ENCODE measurements at places on chromosomes 3 and 15.

- no peak for DNase-seq
Observed at GRCh38 chr3:61704807-61705206, 143.4 kb downstream of the PTPRG start.

GRCh38 chr3:95254061-95254460, 1191.2 kb downstream of the NSUN3 start:
- no peak for DNase-seq

- no peak for DNase-seq
Observed at GRCh38 chr3:126058666-126059065, 25.3 kb downstream of the SLC41A3 start.

DNA sequence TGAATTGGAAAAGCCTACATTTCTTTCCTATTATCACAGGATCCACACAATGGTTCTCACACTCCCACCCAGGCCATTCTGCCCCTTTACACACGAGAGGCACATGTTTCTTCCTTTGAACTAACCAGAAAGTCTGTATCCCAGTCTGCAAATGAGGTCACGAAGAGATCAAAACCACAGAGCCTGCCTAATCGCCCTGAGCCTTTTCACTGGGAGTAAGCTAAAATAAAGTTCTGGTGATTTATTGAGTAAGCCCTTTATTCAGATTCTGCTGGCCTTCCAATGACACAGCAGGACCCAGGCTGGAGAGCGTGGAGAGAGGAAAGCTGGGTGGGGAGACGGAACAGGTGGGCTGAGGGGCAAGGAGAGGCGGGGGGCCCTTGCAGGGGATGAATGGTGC, 78.7 kb downstream of the ATP1B3 start:
- peak; percentile 75 for DNase-seq

DNA sequence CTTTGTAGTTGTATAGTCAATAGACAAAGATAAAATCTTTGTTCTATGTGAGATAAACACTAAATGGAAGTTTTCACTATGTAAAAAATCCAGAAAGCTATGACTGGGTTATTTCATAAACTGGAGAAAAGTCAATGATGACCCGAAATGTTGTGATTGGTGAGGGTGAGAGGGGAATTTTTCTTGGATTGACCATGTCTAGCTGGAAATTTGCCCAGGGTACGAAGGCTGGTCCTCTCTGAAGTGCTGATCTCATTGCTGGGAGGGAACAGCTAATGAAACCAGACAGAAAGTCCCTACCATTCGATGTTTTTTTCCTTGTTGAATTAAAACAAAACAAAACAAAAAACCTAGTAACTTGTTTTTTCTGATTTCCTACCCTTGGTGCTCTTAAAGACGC, 14.3 kb downstream of the TPRG1 start:
- DNase-seq, result peak; percentile 28

GRCh38 chr3:115190747-115191146, 43.7 kb upstream of the ZBTB20 start:
- no peak for DNase-seq

GRCh38 chr15:71801935-71802655, 8.3 kb upstream of the NR2E3 start:
- DNase-seq, result no peak

DNA sequence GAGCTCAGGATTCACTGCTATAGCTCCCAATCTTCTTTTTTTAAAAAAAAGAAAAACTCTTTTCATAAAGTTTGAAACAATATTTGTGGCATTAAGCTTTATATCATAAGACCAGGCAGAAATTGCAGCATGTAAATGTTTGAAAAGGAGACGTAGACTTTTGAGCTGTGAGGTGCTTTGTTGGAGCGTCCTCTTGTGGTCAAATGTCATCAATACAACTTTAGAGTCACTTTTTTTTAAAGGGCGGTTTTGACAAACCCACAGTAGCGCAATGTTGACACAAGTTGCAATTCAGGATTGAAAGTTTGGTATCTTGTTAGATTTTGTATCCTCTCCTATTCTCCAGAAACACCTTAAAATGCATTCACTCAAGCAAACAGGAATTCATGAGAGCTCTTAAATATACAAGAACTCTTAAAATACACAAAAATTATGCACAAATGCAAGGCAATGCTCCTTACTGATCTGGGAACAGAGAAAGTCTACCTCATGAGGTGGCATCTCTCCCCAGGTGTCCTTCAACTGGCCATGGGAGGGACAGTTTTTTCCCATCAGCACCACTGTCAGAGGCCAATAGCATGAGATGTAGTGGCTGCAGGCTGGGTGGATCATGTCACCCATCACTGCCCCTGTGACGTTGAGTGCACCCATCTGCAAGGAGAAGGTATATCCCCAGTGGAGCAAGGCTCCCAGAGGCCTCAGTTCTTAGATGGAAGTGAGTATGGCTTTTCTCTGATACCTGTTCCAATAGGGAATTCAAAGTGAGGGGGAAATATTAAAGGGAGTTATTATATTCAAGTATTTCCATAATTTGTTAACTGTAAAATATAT, 70.7 kb downstream of the ANXA2 start:
- peak; percentile 60 for DNase-seq

DNA sequence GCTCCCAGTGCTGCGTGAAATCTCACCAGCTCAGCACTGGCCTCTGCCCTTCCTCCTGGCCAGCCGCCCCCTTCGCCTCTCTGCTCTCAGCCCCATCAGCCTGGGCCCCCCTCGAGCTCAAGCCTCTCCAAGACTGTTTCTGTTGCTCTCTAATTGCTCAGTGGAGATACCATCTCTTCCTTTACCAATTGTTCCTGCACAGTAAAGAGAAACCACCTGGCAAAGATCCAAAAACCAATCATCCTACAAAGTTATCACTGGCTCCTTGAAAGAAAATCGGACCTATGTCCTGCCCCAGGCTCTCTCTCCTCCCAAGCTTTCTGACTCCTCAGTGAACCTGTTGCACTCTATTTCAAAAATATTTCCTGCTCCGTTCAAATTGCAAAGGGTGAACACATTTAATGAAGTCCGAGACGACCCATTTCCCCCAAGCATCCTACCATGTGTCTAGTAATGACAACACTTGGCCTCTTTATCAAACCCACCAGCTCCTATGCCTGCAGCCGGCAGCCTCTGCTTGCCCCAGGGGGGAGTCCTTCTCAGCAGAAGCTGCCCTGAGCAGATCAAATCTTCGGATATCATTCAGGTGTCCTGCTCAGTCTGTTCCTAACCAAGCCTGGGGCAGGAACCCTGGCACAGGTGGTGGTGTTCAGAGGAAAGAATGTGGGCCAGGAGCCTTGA, 53.7 kb upstream of the FAM174B start:
- no peak for DNase-seq

DNA sequence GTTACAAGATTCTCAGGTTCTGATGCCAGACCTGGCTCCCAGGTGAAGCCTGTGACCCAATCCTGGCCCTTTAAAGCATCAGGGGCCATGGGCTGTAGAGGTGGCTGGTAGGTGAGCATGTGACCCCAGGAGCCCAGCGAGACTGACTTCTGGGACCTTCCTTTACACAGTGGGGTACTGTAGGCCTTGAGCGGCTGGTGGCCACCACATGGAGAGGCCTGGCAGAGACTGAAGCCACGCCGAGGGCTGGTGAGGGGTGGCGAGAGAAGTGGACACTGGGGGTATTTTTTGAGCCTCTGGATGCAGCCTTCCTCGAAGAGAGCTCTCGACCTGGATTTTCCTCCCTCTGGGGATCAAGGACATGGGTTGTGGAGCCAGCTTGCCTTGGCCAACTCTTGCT, 71.2 kb upstream of the ITGA11 start:
- DNase-seq, result no peak

DNA sequence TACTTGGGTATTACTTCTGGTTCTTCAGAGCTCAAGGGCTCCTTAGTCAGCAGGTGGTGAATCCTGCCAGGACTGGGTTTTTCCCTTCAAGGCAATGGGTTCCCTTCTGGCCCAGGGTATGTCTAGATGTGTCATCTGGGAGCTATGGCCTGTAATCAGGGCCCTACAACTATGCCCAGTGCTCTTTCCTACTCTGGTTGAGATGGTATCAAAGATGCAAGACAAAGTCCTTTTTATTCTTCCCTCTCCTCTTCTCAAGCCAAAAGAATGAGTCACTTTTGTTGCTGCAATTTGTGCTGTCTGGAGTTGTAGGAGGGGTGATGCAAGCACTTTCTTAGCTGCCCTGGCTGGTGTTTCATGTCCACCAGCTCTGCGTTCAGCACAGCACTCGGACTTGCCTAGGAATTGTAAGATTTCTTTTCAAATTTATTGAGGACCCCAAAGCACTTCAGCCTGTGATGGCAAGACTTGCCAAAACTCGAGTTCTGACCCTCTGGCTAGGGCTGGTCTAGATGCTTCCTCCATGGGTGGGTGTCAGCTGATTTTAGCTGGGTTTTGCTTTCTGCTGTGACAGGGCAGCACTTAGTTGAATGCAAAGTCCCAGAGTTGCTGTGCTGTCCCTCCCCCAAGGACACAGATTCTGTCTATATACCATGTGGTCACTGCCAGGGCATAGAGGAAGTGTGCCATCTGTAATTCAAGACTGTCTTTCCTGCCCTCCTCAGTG, 129.2 kb upstream of the CBLB start:
- DNase-seq, result peak; percentile 73

DNA sequence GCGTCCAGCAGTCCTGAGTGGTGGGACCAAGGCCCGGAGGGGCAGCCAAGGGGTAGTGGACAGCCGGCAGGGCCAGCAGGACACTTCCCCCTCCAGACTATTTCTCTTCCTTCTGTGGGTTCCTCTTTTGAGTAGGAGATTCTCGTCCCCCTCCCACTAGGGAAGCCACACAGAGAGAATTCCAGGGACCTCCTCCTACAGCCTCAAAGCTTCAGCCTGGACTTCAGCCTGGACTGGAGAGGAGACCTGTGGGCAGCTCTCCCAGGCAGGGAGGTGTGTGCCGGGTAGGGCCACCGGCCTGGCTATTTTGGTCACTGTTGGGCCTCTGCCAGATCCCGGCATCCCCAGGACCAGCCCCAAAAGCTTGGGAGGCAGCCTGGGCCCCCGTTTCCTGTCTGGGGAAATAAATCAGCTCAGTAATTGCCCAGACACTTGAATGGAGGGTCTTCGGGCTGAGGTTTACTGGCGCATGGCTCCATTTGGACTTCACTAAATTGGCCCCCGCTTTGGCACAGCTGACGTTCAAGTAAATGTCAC, 1.3 kb downstream of the SLC6A6 start:
- DNase-seq, result no peak

DNA sequence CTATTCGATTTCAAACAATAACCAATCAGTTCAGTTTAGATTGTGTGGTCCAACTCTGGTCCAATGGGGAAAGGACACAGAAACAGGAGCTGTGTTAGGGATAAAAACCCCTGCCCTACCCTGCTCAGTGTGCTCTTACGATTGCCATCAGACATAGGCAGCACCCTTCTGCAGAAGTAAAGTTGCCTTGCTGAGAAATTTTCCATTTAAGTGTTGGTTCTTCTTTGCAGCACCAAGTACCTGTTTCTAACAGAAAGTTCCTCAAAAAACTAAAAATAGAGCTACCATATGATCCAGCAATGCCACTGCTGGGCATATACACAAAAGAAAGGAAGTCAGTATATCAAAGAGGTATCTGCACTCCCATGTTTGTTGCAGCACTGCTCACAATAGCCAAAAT, 206.2 kb upstream of the CNTN4 start:
- no peak for DNase-seq
